ENCODE measurements at places on chromosomes 6 and 20.
A peak's percentile ranks its signal among the peaks of the same experiment; 100 is the strongest.

DNA sequence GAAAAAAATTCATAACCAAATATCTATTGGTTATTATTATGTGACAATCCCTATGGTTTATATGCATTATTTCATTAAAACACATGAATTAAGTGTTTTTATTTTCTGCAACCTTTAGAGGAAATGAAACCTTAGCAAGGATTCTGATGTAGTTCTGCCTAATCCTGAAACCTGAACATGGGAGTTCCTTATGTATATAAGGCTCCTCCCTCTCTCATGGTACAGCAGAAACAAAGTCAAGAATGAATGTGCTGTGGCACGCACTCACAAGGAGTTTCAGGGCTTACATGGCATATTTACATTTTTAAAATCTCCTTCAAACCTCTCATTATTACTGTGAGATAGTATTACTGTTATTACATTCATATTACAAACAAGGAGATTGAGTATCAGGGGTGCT, 426.4 kb upstream of the CITED2 start:
- DNase-seq, result no peak

DNA sequence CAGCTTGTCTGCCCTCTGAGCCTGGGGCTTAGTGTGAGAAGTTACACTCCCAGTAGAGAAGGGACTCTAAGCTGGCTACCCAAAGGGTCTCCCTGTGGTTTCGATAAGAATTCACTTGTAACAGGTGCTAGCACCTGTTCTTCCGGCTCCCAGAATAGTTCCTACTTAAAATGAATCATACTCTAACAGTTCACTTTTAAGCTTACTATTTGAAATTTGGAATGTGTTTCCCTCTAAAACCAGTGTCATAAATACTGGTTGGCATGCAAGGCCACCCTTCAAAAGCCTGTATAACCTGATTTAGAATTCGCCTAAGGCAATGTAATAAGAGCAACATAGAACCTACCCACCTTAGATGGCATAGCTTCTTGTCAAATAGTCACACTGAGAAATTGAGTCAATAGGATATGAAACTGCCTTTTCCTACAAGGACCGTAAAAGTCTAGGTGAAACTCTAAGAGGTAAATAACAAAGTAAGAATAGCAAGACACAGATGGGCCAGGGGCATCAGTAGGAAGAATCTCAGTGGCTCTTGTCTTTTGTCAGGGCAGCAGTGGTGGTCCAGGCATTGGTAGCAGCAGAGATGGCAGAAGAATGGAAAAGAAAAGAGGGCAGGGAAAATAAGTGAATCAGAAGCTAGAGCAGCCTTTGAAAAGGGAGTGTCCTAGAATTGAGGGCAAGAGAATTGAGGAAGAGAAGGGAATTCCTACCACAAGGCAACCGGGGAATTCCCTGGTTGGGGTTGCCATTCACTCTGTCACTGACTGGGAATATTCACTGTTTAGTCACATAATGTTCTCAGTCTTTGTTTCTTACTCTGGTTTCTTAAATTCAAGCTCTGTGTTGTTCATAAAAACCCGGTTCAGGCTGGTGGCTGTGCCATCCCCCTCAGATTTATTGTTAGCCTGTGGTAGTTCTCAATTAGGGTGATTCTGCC, 91.5 kb downstream of the HIVEP2 start:
- DNase-seq, result no peak

- DNase-seq, result peak; percentile 86
Observed at GRCh38 chr20:40563296-40563950, 125.6 kb downstream of the MAFB start.

DNA sequence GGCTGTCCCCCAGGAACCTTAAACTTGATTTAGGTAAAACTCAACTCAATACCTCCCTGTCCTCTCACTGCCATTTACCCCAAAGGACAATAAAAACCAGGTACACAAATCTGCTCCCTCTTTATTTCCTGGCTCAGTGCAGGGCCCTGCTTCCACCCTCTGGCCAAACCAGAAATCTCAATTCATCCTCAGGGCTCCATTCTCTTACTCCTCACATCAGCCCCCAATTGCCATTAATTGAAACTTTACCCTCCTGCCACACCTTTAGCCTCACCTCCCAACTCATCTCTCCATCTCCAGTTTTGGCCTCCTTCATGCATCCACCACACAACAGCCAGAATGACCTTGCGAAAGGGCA, 10.5 kb downstream of the ZBTB2 start:
- no peak for DNase-seq

DNA sequence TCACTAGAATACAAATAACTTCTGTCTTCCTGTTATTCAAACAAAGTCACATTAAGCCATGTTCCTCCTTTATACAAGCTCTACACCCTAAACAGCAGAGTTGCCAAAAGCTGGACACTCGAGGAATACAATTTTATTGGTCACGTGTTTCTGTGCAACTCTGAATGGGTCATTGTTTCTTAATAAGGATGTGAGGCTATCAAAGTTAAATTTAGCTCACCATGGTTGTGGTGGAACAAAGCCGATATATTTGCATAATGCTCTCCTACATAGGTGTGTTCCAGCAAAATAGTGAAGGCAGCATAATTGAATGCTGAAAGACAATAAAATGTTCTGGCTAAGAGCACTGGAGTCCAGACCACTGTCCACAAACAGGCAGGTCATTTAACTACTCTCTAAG, 36.9 kb upstream of the CD2AP start:
- no peak for DNase-seq

DNA sequence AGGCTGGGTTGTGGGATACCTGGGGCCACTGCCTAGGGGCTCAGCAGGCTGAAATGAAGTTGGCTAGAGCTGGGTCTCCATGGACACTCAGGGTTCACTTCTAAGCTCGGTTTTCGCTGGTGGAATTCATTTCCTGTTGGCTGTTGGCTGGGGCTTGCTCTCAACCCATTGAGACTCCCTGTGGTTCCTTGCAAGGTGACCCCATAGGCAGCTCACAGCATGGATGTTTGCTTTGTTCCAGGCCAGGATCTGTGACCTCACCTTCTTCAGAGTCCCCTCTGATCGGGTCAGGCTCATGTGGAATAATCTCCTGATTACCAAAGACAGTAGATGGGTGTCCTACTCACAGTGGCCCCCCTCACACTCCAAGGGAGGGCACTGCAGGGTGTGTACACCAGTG, 229.3 kb downstream of the QKI start:
- DNase-seq, result no peak

Data from upper lobe of right lung (tissue), 1 donor.